Right ventricle myocardium inferior (tissue), 1 donor: ENCODE measurements at places on chromosomes 4 and X.
A peak's percentile ranks its signal among the peaks of the same experiment; 100 is the strongest.

DNA sequence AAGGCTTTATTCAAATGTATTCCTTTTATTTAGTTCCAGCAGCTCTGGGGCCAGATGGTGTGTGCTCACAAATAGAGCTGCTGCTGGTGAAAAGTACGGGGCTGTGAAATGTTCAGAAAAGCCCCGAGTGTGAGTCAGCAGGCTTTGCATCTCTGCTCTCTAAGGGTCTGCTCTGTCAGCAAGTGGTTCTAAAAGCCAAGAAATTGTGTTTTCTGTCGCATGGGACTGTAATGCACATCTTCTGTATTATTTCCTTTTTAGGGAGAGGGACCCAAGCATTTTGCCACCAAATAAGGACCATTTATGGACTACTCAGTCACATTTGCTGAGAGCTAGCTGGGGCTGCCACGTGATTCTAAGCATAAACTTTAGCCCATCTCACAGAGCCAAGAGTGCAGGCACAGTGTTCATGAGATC is 82.9 kb upstream of the NHS start:
- no peak for DNase-seq

GRCh38 chr4:158671915-158672806 is at the start of gene ETFDH:
TSS of gene ETFDH (plus strand) at chr4:158672296. CDS start at chr4:158672457, 161 bp downstream.
- DNase-seq, result peak; percentile 99

GRCh38 chr4:183838987-183839712 is 66.0 kb upstream of the STOX2 start:
- no peak for DNase-seq

- DNase-seq, result no peak
Observed at GRCh38 chr4:118994030-118994429, 105.4 kb downstream of the SYNPO2 start.

DNA sequence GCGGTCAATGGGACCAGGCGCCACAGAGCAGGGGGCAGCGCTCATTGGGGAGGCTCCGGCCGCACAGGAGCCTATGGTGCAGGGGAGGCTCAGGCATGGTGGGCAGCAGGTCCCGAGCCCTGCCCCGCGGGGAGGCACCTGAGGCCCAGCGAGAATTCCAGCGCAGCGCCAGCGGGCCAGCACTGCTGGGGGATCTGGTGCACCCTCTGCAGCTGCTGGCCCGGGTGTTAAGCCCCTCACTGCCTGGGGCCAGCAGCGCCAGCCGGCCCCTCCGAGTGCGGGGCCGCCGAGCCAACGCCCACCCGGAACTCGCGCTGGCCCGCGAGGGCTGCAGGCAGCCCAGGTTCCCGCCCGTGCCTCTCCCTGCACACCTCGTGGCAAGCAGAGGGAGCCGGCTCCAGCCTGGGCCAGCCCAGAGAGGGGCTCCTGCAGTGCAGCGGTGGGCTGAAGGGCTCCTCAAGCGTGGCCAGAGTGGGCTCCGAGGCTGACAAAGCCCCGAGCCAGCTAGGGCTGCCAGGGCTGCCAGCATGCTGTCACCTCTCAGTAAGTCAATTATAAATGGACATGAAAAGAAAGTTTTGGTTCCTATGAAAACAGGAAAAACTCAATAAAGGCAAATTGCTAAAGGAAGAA is 14.5 kb downstream of the FAM184B start:
- DNase-seq, result no peak

- DNase-seq, result no peak
Observed at GRCh38 chr4:86498863-86499166, 95.3 kb upstream of the PTPN13 start.

DNA sequence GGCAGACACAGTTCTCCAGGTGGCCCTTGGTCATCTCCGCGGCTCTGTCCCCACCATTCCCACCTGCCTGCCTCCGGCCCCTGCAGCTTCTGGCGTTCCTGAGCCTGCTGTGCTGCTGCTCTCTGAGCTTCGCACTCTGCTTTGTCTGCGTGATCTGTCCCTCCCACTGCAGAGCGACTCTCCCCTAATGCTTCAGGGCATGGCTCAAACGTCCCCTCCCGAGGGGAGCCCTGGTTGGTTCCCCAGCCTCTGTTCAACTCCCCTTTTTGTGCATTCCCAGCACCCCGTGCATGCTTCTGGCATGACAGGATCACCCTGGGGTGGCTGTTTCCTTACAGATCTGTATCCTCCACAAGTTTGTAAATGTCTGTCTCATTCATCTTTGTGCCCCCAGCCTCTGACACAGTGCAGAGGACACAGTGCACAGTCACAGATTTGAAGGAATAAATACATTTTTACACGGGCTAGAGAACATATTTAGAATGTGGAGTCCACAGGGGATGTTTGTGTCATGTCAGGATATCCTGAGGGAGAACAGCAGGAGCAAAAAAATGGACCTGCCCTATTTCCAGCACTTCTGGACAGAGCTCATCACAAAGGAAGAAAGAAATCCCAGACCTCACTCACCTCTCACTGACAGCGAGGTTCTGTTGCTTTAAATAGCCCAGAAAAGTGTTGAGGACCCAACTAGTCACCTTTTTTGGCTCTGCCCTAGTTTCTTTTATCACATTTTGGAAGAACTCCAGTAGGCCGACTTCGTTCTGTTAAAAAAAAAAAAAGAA is 72.6 kb downstream of the GATB start:
- DNase-seq, result peak; percentile 42

- DNase-seq, result no peak
Observed at GRCh38 chrX:2401590-2402360, 99.0 kb downstream of the DHRSX start.
